Panc1 (cell line): ENCODE measurements at places on chromosomes 7 and 10.
A peak's percentile ranks its signal among the peaks of the same experiment; 100 is the strongest.

DNA sequence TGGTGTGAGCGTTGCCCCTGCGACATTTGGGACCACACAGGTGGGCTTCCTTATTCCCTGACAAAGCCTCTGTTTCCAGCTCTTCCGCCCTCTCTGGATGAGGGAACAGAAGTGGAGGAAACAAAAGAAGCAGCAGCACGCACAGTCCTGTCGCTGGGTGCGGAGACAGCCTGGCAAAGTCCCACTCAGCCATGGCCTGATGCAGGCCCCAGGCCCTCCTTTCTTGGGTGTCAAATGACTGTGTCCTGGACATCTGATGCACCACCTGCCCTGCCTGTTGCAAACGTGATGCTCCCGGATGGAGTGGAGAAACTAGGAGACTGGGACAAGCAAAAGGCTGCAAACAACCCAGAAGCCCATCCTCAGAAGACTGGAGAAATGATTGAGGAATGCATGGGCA is 20.7 kb downstream of the ZMIZ2 start:
- H3K27me3 ChIP-seq, result no peaks in the 10 kb centered on the region
- peaks cover 12% of the 10 kb centered on the region for H3K36me3 ChIP-seq
- H3K27ac ChIP-seq, result peak overlapping the region; percentile 52
- DNase-seq, result no peak
- peaks cover 28% of the 10 kb centered on the region for H3K4me1 ChIP-seq
- no peak overlapping the region for H3K4me3 ChIP-seq

- no peaks in the 10 kb centered on the region for H3K27me3 ChIP-seq
- H3K27ac ChIP-seq, result no peak overlapping the region
- no peaks in the 10 kb centered on the region for H3K36me3 ChIP-seq
- no peaks in the 10 kb centered on the region for H3K4me1 ChIP-seq
Measured at GRCh38 chr7:41787651-41788350, 84.9 kb upstream of the INHBA start.

GRCh38 chr7:106795084-106795876 is 69.8 kb upstream of the PIK3CG start:
- no peaks in the 10 kb centered on the region for H3K4me1 ChIP-seq
- H3K4me3 ChIP-seq, result no peak overlapping the region
- H3K27me3 ChIP-seq, result no peaks in the 10 kb centered on the region; the same call in 1 of the 2 replicates
- DNase-seq, result no peak
- no peak overlapping the region for H3K27ac ChIP-seq

DNA sequence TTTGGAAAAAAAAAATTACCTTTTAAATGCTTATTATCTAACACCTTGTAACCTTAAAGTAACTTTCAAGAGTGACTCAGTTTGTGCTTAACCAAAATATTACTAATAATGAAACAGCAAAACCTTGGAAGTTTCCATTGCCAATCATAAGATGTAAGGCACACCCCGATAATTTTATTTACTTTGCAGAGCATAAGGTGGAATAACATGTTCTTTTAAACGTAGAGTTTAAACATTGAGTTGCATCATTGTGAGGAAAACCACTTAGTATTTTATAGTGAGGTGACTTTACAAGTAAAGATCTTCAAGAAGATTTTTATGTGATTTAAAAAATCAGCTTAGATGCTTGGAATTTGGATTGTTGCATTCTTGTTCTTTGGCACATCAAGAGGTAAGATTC is at the start of gene PNLIPRP3:
Gene PNLIPRP3 (plus strand): TSS at position 177 of the 400 bp plus-strand sequence. CDS start 166 bp downstream, at position 343.
- no peaks in the 10 kb centered on the region for H3K4me1 ChIP-seq
- no peaks in the 10 kb centered on the region for H3K36me3 ChIP-seq
